Activated T-cell treated with anti-CD3 and anti-CD28 coated beads, Interleukin-2, amount 50 U/mL, for 4 hours (primary cell): ENCODE measurements at places on chromosomes 6 and 20. TPM values are rescaled to one million over a fixed set of nuclear protein-coding genes. Genes with fewer than 3 reads are reported as not detected.

DNA sequence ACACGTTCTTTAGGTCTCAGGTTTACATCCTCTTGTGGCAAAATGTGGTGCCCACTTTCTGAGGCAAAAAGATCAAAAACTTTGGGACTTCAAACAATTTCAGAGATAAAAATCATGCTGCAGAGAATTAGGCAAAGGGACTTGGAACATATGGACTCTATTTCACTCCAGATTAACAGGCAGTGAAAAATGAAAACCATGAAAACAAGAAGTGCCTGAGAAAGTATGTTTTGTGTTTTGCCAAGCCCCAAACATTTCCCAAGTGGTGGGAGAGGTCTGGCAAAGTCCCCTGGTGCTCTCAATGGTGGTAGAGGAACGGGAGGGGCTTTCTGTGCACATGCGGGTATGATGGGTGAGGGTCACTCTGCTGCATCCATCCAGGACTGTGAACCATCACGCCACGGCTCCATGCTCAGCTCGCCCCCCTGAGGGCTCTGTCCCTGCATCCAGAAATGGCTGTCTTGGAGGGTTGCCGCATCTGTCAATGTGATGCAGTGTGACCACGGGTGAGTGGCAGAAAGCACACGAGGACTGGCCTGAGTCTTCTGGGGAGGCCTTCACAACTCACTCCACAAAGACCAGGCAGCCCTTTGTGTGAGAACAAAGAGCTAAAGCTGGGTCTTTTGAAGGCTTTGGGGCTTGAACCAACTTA, 43.2 kb upstream of the TBC1D7 start:
- DNase-seq, result no peak

GRCh38 chr6:31896856-31897611, 464 bp downstream of the EHMT2 start:
- no peak for DNase-seq

The MMP24 gene
- total RNA-seq, result not detected

- DNase-seq, result no peak
Observed at GRCh38 chr6:20778459-20778858, 244.2 kb downstream of the CDKAL1 start.

The IFNGR1 gene
- 12.0 TPM for total RNA-seq

The KDM1B gene
- total RNA-seq, result 12.5 TPM

The SIRPB2 gene
- not detected for total RNA-seq
